ENCODE measurements at places on chromosomes 7 and 10.
A peak's percentile ranks its signal among the peaks of the same experiment; 100 is the strongest.

DNA sequence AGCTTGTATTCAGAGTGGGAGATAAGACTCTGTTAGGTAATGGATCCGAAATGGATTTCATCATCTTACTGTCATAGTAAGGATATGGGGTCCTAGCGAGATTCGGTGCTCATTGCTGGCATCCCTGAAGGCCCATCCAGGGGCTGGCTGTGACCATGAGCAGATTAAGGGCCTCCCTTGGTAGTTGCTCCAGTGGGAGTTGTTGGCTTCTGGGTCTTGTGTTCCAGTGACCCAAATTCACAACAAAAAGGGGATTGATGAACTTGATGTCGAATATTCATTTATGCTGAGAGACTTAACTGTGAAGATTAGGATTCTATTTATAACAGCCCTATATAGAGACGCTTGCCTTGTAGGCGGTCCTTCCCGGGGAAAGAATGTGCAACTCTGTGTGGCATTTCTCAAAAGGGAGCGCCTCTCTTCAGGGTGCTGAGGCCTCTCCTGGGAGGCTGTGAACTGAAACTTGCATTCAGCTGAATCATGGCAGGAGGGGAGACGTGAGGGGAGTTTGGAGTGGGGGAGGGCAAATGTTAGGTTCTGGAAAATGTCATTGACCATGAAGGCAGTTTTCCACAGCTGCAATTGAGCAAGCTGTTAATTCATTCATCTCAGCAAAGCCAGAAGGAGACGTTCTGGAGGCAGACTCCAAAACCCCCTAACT, 233.1 kb upstream of the FZD8 start:
- DNase-seq: peak; percentile 31

GRCh38 chr7:113083132-113083815, 3.4 kb downstream of the GPR85 start:
- no peak for DNase-seq

DNA sequence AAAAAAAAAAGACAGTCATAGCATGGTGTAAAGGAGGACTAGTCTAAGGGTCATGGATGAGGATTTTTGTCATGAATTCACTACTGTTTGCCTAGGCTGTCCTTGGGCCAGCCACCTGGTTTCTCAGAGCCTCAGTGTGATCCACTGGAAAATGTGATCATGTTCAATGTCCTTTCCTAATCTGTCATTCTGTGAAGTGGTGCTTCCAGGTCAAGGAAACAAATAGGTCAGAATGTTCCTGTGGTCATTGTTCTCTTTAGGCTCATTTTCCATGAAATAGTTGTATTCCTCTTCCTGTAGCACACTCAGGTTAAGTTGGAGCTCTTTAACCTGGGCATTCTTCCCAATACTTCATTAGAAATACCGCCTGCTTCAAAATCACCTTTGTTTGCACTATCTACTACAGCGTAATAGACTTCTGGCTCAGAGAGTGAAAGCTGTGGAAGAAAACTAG, 16.5 kb downstream of the CD36 start:
- no peak for DNase-seq

DNA sequence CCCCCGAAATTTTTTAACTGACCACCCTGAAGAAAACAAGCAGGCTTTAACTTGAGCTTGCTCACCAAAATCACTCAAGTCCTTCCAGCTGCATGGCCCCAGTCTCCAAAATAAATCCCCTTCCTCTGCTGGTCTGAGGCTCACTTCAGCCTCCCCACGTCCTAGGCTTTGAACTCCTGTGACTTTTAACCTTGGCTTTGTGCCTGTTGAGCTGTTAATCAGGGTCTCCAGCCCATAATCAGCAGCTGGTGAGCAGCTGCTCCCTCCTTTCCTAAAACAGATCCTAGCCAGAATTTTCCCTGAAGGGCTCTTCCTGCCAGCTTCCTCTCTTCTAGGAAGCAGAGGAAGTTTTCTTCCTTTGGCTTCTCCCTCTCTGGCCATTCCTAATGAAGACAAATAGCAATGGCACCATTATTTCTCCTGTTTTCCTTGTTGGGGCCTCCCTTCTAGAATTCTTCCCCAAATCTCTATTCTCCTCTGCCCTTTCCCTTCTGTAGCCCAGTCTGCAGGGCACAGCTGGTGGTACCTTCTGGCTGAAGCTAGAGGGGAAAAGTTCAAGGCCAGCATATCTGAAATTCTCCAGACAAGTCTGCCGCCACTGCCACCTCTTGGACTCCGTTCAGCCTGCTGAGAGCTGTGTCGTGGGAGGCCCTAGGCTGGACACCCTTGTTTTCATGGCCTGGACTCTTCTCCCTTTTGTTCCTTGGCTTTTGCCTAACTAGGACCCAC, 152.1 kb downstream of the NOC3L start:
- no peak for DNase-seq

DNA sequence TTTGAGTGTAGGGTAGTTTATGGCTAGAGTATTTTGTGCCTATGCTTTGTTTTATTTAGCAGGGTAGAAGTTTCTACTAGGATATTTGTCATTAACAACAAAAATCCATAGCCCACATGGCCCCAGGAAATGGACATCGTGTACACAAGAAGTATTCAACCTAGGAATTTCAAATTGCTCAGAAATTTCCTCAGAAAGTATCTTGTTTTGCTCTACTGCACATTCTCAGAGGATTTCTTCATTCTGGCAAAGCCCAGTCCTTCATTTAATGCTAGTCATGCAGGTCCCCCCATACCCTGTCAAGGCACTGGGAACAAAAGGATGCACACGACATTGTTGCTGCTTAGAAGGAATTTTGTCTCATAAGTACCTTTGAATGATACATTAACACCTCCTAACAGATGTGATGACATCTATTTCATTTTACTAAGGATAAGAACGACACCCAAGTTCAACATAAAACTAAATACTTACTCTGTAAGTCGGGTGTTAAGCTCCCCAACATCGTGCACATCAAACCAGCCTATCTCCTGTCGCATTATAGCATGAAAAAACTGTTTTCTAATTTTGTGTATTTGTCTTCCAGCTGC, 34.3 kb downstream of the ABCB1 start:
- DNase-seq: no peak

DNA sequence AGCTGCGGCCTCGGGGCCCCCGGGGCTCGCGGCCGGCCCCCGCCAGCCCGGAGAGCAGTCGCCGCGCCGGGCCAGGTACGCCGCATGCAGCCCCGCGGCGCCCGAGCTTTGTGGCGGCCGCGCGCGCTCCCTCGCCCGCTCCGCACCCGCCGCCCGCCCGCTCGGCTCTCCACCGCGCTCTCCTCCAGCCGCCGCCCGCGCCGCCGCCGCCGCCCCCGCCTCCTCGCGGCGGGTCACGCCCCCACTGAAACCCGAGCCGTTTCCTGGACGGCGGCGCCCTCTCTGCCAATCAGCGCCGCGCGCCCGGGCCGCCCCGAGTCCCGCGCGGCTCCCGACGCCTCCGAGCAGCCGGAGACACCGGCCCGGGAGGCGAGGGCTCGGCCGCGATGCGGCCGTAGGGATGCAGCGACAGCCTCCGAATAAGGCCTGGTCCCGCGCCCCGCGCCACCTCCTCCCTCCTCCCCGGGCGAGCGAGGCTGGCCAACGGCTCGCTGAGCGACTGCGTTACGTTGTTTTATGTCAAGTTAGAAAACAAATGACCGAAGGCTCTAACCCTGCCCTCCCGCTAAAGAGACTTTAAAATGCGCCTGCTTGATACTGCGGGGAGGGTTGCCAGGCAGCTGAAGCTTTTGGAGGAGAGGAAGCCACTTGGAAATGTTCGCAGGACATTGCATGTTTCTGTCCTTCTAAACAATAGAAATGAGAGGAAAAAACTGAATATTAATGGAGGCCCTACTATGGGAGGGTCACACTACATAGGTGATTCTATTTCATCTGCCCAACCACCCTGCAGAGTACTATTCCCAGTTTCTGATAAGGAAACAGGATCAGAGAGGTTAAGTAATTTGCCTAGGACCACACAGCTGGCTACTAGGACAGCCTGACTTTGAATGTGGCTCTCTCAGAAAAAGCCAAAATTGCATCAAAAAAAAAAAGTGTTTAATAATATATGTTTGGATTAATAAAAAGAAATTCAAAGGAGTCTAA, at the start of gene FGFR2:
Gene FGFR2 (minus strand): TSS at position 182 of the 987 bp plus-strand sequence. CDS start 4,627 bp downstream, outside the sequence.
- peak; percentile 89 for DNase-seq

DNA sequence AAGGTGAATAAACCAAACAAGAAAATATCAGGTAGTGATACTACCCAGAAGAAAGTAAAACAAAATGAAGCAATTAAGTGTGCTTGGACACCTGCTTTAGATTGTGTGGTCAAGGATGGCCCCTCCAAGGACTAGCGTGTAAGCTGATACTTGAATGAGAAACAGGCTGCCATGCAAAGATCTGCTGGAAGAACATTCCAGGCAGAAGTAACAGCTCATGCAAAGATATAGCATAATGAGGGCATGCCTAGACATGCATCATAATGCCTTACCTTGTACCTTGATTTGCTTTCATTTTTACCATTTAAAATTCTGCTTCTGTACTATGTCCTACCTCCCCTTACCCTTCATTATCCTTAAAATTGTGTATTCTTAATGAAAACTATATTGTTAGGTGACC, 74.8 kb upstream of the HDAC9 start:
- DNase-seq: no peak

- DNase-seq: peak; percentile 92
Measured at GRCh38 chr10:100744987-100745881, at the start of gene PAX2. Gene PAX2 (plus strand): TSS chr10:100745582. CDS start chr10:100746261, 679 bp downstream.

- no peak for DNase-seq
Measured at GRCh38 chr10:131854579-131855335, 46.1 kb upstream of the PPP2R2D start.

GRCh38 chr7:26375726-26376174, 84.1 kb downstream of the SNX10 start:
- DNase-seq: no peak

GRCh38 chr10:34031400-34031799, 696.9 kb upstream of the NRP1 start:
- no peak for DNase-seq

DNA sequence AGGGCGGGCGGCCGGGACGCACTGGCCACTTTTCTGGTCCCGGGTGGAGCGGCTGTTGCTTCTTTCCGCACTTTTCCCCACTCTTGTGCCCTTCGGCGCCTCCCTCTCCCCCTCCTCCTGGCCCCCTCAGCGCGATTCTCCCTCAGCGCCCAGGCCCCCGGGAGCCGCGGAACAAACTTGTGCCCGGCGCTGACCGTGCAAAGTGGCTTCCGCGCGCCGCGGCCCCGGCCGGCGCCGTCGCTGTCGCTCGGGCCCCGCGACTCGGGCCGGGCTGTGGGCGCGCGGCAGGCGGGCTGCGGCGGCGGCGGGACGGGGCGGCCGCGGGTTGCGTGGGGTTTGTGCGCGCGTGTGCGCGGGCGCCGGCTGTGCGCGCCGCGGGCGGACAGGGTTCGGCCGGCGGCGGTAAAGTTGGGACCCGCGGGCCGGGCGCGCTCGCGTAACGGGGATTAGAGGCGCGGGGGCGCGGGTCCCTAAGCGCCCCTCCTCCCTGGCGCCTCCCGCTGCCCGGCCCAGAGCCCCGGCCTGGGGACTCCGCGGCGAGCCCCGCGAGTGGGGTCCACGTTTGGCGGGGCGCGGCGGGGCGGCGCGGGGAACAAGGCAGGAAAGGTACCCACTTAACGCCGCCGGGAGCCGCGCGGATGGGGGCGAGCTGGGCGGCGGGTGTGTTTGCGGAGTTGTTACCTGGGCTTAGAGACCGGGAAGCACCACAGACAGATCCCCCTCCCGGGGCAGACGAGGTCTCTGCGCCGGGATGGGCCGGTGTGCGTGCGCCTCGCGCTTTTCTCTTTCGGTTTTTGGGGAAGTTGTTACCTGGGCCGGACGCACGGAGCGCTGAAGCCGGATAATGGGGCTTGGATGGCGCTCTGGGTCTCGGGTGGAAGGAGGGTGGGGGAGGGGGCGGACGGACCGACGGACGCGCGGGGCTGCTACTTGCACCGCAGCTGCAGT, 860 bp downstream of the ZEB1 start:
- DNase-seq: peak; percentile 50

- peak; percentile 10 for DNase-seq
Measured at GRCh38 chr10:86969421-86970041, 1.2 kb downstream of the ADIRF start.

GRCh38 chr7:79353720-79354468, 99.6 kb downstream of the MAGI2 start:
- DNase-seq: no peak

- no peak for DNase-seq
Measured at GRCh38 chr7:96152706-96153105, 169.2 kb downstream of the SLC25A13 start.

DNA sequence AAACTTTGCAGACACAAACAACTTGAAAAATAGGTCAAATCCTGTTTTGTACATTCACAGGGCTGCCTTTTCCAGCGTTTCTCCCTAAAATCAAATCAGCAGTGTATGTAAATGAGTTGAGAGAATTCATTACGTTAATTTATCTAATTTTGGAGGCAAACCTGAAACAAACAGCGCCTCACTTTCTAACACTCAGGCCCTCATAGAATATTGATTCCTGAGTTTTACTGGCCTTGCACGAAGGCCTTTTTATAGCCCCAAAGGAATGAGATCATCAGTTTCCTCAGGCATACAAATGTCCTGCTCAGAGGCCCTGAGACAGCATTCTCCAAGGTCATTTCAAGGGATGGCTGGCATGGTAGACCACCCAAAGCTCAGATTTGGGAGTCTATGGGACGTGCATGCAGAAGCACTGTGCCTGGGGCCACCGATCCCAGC, 131.7 kb upstream of the CHST15 start:
- DNase-seq: no peak

GRCh38 chr7:36190447-36191291, 37.6 kb downstream of the EEPD1 start:
- no peak for DNase-seq

GRCh38 chr7:47847207-47847606, 101.1 kb downstream of the PKD1L1 start:
- no peak for DNase-seq

DNA sequence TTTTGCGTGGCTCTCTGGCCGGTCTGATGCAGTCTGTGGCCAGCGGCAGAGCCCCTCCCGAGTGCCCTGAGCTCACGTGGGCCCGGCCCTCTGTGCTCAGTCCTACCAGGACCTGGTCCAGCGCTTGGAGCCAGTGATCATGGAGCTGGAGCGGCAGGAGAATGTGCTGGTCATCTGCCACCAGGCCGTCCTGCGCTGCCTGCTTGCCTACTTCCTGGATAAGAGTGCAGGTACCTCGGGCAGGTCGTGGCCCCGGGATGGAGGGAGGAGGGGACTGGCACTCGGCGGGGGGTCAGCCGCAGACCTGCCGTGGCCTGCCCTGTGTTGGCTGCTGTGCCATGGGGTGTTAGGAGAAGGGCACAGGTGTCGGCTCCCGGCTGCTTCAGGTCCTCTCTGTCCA, 20.0 kb downstream of the PFKFB3 start:
- no peak for DNase-seq

- no peak for DNase-seq
Measured at GRCh38 chr7:102426268-102427018, 6.9 kb upstream of the ORAI2 start.

- DNase-seq: no peak
Measured at GRCh38 chr7:116836048-116836447, 26.3 kb upstream of the CAPZA2 start.

DNA sequence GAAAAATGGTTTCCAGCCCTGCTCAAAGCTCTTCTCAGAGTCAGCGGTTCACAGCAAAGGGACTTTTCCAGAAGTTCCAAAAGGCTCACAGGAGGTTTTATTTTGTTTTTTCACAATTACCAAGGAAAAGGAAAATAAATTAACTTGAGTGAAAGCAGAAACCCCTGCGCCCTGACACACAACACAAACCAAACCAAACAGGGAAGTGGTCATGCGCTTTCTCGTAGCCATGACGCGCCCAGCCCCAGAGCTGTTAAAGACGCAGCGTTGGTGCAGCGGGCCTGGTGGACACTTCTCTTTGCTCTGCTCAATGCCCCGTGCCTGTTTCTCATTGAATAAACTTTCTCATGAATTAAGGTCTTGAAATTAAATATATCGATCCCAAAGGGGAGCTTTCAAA, 134.4 kb upstream of the LYZL2 start:
- DNase-seq: no peak

GRCh38 chr10:100104300-100104699, 22.6 kb upstream of the CPN1 start:
- no peak for DNase-seq

Data from WTC11 (cell line).